ENCODE measurements at places on chromosomes 3 and 15.

DNA sequence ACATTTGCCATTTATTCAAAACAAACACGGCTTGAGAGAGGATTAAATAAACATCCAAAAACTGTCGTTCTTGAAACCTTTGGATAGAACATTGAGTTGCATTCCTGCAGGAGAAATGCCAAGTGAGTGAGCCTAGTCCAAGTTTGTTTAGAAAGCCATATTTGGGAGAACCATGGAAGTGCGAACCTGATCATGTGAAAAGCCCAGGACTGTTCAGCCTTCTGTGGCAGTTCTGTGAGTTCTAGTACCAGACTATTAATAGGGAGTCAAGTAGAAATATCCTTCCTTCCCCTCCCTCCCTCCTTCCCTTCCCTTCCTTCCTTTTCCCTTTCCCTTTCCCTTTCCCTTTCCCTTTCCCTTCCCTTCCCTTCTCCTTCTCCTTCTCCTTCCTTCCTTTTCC lies 470.4 kb downstream of the LPP start:
- no peaks in the 10 kb centered on the region for H3K27me3 ChIP-seq
- H3K36me3 ChIP-seq = no peaks in the 10 kb centered on the region
- no peaks in the 10 kb centered on the region for H3K4me1 ChIP-seq
- H3K27ac ChIP-seq = no peak overlapping the region

- no peak overlapping the region for H3K27ac ChIP-seq
- peaks cover 72% of the 10 kb centered on the region for H3K36me3 ChIP-seq
- no peaks in the 10 kb centered on the region for H3K27me3 ChIP-seq
- no peaks in the 10 kb centered on the region for H3K4me1 ChIP-seq
These were observed 71.8 kb downstream of the CHDH start for GRCh38 chr3:53774414-53774813.

DNA sequence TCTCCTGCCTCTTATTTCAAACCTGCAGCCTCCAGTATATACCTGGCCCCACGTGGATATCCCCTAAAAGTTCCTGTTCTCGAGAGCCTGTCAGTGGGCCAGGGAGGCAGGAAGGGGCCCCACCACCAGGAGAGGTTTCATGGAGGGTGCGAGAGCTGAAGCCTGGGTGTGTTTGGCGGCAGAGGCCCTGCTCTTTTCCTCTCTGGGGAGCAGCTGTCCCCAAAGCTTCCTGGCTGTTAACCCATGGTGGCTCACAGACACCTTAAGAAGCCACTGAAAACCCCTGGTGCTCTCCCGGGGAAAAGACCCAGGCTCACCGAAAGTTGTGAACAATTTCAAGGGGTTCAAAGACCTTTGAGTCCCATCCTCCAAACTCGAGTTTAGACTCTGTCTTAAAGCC lies 1.1 kb downstream of the PRRT3 start:
- DNase-seq = no peak
- H3K36me3 ChIP-seq = peaks cover 6% of the 10 kb centered on the region
- no peak overlapping the region for H3K4me3 ChIP-seq
- H3K4me1 ChIP-seq = peaks cover 1% of the 10 kb centered on the region
- H3K27me3 ChIP-seq = peaks cover 5% of the 10 kb centered on the region

- H3K4me3 ChIP-seq = no peak overlapping the region
- no peak for DNase-seq
- H3K36me3 ChIP-seq = no peaks in the 10 kb centered on the region
- peaks cover 96% of the 10 kb centered on the region for H3K27me3 ChIP-seq
These were observed 914 bp downstream of the ZIC4 start for GRCh38 chr3:147405231-147406027.

- DNase-seq = no peak
- H3K27ac ChIP-seq = no peak overlapping the region
- no peak overlapping the region for H3K4me3 ChIP-seq
- no peaks in the 10 kb centered on the region for H3K27me3 ChIP-seq
- no peaks in the 10 kb centered on the region for H3K36me3 ChIP-seq
These were observed 5.5 kb upstream of the IL20RB start for GRCh38 chr3:136952292-136952691.

DNA sequence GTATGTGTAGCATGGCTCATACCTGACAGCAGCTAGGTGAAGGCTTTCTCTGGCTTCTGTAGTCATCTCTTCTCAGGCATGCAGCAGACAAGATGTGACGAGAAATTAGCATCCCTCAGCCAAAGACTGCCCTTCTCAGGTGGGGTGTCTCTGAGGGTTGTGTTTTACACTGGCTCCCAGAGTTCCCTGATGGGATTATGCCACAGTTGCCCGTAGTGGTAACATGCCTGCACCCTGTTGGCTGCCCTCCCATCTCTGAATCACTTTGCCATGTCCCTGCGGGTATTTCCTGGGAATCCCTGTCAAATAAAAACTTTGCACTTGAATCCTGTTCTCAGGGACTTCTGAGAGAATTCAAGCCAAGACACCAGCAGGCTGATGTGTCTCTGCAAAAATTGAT lies 70.5 kb downstream of the LRTM1 start:
- H3K27ac ChIP-seq = no peak overlapping the region
- H3K4me3 ChIP-seq = no peak overlapping the region
- no peaks in the 10 kb centered on the region for H3K4me1 ChIP-seq
- peaks cover 8% of the 10 kb centered on the region for H3K27me3 ChIP-seq

DNA sequence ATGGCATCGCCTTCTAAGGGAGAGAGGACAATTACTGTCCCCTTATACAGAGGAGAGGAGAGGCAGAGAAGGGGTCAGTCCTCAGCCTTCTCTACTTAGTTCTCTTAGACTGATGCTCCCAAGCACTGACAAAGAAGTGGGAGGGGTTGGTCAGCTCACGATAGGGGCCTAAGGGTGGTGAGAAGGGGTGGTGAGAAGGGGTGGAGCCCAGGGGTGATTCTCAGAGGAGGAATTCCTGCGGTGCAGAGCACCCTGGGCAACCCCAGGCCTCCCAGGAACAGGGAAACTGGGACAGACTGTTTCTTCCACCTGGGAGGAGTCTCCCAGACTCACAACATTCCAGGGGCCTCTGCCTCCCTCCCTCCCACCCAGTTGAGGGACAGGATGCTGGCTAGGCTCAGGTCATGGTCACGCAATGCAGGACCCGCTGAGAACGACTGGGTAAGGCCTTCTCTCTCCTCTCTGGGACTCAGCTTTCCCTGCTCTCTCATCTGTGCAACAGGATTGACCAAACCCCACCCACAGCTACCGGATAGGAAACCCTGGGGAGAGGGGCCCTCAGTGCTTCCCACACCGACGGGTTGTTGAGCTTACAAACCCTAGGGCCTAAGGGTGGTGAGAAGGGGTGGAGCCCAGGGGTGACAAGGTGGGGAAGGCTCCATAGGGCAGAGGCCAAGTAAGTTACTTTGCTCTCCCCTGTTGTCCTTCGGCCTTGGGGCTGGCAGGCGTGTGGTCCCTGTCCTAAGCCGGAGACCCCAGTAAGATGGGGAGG lies 1.5 kb downstream of the TPRA1 start:
- peak overlapping the region; percentile 67 for H3K4me3 ChIP-seq
- no peak for DNase-seq
- peaks cover 16% of the 10 kb centered on the region for H3K4me1 ChIP-seq
- peak overlapping the region; percentile 58 for H3K27ac ChIP-seq
- no peaks in the 10 kb centered on the region for H3K27me3 ChIP-seq
- peaks cover 6% of the 10 kb centered on the region for H3K36me3 ChIP-seq

- no peak for DNase-seq
- no peak overlapping the region for H3K27ac ChIP-seq
- peak overlapping the region; percentile 55 for H3K4me3 ChIP-seq
- no peaks in the 10 kb centered on the region for H3K36me3 ChIP-seq
- peaks cover 17% of the 10 kb centered on the region for H3K4me1 ChIP-seq
These were observed 732 bp downstream of the FAM43A start for GRCh38 chr3:194686414-194686815.

GRCh38 chr15:80160570-80161156 lies 7.9 kb downstream of the FAH start:
- H3K36me3 ChIP-seq = peaks cover 30% of the 10 kb centered on the region
- DNase-seq = peak; percentile 93
- H3K27ac ChIP-seq = peak overlapping the region; percentile 92
- peaks cover 45% of the 10 kb centered on the region for H3K4me1 ChIP-seq

- peaks cover 7% of the 10 kb centered on the region for H3K27me3 ChIP-seq
- no peak overlapping the region for H3K27ac ChIP-seq
- no peak overlapping the region for H3K4me3 ChIP-seq
- H3K36me3 ChIP-seq = no peaks in the 10 kb centered on the region
- no peak for DNase-seq
These were observed 73.1 kb upstream of the SLCO3A1 start for GRCh38 chr15:91780387-91780786.

- peaks cover 22% of the 10 kb centered on the region for H3K36me3 ChIP-seq
- no peak for DNase-seq
- no peaks in the 10 kb centered on the region for H3K4me1 ChIP-seq
- no peak overlapping the region for H3K4me3 ChIP-seq
These were observed 13.2 kb downstream of the C3orf22 start for GRCh38 chr3:126545544-126545943.

DNA sequence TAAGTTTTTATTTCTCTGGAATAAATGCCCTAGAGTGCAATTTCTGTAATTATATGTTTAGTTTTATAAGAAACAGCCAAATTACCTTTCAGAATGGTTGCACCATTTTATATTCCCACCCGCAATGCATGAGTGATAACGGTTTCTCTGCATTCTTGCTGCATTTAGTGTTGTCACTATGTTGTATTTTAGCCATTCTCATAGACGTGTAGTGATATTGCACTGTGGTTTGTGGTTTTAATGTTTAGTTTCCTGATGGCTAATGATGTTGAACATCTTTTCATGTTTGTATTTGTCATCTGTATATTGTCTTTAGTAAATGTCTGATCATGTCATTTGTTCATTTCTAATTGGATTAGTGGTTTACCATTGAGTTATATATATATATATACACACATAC lies 73.0 kb upstream of the GOLIM4 start:
- no peak overlapping the region for H3K27ac ChIP-seq
- no peak overlapping the region for H3K4me3 ChIP-seq
- peaks cover 3% of the 10 kb centered on the region for H3K4me1 ChIP-seq
- no peak for DNase-seq
- H3K27me3 ChIP-seq = no peaks in the 10 kb centered on the region

DNA sequence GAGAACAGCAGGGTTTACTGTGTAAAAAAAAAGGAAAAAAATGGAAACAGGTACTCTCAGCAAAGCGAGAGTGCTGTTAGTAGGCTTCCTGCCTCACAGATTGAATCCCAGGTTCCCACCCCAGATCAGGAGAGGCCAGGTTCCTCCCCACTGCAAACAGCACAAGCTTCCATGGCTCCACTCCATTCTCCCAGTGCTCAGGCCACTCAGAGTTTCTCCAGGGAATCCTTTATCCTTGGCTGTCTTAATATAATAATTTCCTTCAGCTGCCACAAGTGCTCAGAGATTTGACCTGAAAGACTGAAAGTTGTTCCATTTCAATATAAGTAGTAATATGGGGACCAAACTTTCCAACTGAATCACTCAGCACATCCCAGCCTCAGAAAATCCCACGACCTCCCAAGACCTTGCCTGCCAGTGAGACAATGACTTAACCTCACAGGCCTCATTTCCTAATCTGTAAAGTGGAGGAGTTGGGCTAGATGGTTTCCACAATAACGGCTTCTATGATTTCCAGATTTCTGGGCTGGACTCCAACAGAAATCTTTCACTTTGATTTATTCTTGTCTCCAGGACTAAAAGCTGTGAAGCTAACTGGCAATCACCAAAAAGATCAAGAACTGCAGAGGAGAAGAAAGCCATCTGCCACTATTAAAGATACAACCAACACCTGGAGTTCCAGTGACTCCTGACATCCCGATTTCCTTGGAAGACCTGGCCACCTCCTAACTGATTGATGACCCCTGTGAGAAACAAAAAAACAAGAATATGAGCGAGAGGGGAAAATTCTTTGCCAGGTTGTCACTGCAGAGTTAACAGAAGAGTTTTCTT lies 289.5 kb downstream of the NEK10 start:
- H3K27ac ChIP-seq = no peak overlapping the region
- DNase-seq = no peak
- H3K4me1 ChIP-seq = no peaks in the 10 kb centered on the region
- H3K27me3 ChIP-seq = no peaks in the 10 kb centered on the region
- H3K4me3 ChIP-seq = no peak overlapping the region
- no peaks in the 10 kb centered on the region for H3K36me3 ChIP-seq

DNA sequence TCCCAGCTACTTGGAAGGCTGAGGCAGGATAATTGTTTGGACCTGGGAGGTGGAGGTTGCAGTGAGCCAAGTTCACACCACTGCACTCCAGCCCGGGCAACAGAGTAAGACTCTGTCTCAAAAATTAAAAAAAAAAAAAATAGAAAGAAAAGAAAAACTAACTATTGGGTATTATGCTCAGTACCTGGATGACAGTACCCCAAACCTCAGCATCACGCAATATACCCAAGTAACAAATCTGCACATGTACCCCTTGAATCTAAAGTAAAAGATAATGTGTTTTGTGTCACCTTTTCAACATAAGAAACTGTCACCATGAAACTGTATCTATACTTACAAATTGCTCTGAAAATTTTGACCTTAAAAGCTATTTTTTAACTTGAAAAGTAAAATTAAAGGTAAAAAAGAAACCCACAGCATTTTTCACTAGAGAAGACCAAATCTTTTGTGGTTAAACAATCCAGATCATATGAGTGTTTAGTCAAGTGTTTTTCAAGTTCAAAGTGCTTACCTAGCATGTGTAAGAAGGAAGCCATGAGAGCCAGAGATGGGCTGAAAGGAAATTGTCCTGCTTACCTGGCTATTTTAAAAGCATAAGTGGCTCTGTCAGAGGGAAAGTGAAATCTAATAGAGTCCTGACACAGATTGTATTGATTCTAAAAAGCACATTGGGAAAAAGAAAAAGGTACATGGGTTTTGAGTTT lies 50.5 kb downstream of the MYO1E start:
- peak overlapping the region; percentile 79 for H3K27ac ChIP-seq
- DNase-seq = peak; percentile 43
- no peaks in the 10 kb centered on the region for H3K36me3 ChIP-seq
- no peak overlapping the region for H3K4me3 ChIP-seq
- no peaks in the 10 kb centered on the region for H3K27me3 ChIP-seq

GRCh38 chr3:174198199-174198598 lies 660.9 kb upstream of the NAALADL2 start:
- no peak for DNase-seq
- no peaks in the 10 kb centered on the region for H3K36me3 ChIP-seq
- no peak overlapping the region for H3K27ac ChIP-seq
- H3K4me3 ChIP-seq = no peak overlapping the region
- H3K4me1 ChIP-seq = no peaks in the 10 kb centered on the region

DNA sequence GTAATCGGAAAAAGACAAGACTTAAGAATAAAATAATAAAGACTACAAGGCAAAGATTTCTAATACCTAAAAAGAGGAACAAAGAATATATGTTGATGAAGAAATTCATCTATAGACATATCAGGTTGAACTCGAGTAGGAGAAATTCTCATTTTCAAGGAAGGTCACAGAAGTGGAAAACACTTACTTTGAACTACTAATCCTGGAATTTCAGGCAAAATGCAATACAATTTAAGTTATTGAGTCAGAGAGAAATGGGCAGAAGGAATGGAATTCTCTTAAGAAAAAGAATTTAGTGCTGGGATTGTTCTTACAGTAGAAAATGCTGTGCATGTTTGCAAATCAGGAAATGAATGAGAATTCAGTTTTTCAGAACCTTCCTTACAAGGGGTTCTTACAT lies 135.9 kb upstream of the TGFBR2 start:
- H3K4me1 ChIP-seq = no peaks in the 10 kb centered on the region
- H3K4me3 ChIP-seq = no peak overlapping the region
- no peaks in the 10 kb centered on the region for H3K27me3 ChIP-seq

Measured in large intestine (tissue), 12 donors.